Right atrium auricular region (tissue), 2 donors: ENCODE measurements at places on chromosomes 16 and 17.

- no peak for DNase-seq
Measured at GRCh38 chr17:48460052-48460451, 30.0 kb upstream of the SKAP1 start.

GRCh38 chr17:79087428-79088143 is 13.0 kb downstream of the ENGASE start:
- peak; percentile 68 for DNase-seq

DNA sequence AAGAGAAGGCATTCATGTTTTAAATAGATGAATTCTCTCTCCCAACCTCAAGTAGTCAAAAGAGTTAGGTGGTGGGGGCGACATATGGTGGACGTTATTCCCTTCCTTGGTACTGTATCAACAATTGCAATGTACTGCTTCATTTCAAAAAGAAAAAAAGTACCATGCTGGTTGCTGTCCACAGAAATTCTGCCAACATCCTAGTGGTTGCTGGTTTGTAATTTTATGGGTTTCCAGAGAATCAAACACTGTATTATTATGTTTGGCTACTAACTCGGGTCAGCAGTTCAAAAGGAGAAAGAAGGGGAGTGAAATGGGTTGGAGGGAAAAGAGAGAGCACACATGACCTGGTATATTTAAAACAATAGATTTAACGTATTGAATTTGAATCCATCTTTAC is 61.1 kb upstream of the KCNJ16 start:
- DNase-seq, result no peak

DNA sequence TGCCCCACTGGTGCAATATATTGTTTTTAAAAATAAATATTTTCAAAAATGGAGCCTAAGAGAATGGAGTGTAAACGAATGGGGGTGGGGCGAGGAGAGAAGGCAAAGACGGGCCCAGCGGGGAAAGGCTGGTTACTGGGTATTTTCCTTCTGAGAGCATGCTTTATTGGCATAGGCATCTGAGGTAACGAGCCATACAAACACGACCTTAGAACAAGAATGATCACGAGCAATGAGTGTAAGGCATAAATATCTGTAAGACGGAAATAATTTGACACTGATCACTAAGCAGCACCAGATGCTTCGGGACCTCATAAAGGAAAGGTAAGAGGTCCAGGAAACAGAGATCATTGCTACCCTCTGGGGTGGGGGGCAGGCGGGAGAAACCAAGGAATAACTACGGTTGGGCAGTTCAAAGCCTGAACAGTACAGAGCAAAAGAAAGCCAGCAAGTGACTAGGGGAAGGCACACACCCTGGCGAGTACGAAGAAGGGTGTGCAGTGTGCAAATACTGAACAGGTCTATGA is 959 bp downstream of the SSH2 start:
- no peak for DNase-seq

DNA sequence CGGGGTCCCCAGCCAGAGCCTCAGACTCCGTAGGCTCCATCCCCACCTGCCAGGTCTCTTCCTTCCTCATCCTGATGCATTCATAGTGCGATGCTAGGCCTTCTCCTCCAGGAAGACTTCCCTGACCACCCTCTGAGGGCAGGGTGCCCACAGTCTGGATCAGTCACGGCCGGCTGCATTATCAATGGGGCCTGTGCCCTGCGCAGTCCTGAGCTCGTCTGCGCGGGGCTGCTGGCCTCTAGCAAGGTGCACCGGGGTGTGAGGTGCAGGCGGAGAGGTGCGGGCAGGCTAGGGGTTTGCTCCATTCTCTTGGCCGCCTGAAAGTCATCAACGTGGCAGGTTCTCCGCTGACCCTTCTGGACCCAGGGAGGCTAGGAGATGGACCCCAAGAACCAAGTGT is 56.9 kb upstream of the ACSF3 start:
- DNase-seq, result no peak

DNA sequence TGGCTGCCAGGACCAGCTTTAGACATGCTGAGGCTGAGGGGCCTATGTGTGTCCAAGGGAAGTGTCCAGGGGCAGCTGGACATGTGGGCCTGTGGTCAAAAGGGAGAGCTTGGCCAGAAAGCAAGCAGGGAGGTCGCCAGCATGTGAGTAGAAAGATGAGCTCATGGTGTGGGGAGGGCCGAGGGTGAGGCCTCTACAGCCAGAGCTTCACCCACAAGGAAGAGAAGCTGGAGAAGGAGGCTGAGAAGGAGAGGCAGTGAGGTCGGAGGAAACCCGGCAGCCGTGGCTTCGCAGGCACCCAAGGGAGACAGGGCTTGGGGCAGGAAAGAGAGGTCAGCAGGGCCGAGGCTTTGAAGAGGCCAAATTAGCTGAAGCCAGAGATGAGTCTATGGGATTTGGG is 4.0 kb upstream of the HSD11B2 start:
- no peak for DNase-seq

DNA sequence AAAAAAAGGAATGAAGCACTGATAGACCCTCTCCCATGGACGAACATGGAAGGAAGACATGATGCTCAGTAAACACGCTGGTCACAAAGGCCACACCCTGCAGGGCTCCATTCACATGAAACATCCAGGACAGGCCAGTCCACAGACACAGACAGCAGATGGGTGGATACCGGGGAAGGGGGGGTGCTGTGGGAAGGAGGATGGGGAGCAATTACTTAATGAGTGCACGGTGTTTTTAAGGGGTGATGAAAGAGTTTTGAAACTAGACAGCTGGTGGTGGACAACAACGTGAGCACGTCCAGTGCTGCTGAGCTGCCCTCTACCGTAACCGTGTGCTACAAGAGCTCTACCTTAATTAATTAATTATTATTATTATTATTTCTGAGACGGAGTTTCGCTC is 6.0 kb upstream of the SLC16A3 start:
- DNase-seq, result no peak

DNA sequence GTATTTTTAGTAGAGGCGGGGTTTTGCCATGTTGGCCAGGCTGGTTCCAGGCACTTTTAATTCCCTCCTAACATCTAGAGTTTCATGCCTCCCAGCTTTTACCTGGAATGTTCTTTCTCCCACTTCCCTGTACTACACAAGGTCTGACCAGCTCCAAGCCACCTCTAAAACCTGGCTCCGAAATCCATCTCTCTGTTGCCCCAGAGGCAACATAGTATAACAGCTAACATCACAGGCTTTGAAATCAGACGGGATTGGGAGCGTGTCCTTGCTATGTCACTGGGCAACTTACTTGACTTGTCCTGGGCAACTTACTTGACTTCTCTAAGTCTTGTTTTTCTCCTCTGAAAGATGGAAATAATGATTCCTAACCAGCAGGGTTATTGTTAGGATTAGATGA is 15.1 kb downstream of the UNC45B start:
- DNase-seq, result no peak

GRCh38 chr17:63775420-63775819 is 1.4 kb downstream of the DDX42 start:
- DNase-seq, result no peak

- no peak for DNase-seq
Measured at GRCh38 chr16:20353379-20353778, 864 bp upstream of the UMOD start.

- DNase-seq, result no peak
Measured at GRCh38 chr17:49494986-49495841, at the start of gene NGFR. Gene NGFR, plus strand, starts transcription at chr17:49495293. Its CDS starts 125 bp downstream, at chr17:49495418.

DNA sequence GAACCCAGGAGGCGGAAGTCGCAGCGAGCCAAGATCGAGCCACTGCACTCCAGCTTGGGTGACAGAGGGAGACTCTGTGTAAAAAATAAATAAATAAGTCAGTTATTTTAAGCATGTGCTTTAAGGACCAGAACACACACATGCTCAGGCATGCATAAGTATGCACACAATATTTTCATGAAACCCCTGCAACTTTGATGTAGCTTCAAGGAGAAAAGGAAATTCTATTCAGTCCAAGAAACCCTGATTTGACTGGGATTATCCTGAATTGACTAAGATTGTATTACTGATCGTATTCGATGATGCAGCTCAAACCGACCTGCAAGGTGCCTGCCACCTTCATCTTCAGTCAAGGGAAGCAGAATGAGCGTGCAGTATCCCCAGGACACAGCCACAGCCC is 841 bp downstream of the TEKT5 start:
- DNase-seq, result no peak

DNA sequence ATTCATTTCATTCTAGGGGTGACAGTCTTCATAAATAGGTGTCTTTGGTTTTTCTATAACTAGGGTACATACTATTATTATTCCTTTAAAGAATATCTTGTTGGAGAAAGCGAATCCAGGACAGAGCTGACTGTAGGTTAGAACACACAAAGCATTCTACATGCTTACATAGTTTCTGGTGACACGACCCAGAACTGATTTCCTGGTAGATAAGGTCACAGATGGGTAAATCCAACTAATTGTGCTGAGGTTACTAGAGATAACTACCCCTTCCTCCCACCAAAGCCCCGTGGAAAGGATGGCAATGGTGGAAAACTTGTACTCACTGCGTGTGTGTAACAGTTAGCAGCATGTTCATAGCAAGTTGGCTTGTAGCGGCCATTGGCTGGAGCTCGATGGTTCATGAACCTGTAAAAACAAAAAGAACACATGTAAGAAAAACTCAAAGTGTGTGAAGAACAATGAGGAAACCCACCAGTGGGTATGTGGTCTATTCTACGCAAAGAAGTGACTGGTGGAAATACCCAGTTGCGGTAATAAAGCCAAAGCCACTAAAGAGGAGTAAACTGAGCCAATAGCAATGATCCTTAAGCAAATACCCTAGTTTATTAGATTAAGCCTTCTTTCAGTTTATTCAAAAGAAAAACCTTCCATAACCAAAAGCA is 7.7 kb downstream of the MMD start:
- DNase-seq, result no peak

DNA sequence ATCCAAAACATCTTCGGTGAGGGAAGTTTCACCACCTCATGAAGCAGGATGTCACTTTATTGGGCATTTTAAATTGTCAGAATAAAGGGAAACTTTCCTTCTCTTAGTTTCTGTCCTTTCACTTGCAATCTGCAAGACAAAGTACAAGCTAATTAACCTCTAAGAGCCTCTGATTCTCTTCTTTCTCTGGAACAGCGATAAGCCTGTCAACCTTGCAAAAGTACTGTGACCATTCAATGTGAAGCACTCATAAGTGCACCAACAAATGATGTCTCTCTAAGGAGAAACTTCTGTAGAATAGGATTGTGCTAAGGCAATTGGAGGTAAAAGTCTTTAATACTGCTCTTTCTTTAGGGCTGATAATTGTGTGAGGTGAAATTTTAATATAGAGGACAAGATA is 1622.3 kb downstream of the CDH8 start:
- no peak for DNase-seq

GRCh38 chr16:66304151-66304550 is 62.3 kb upstream of the CDH5 start:
- no peak for DNase-seq

GRCh38 chr16:88773812-88774291 is 11.2 kb downstream of the PIEZO1 start:
- peak; percentile 84 for DNase-seq

- DNase-seq, result no peak
Measured at GRCh38 chr16:83453977-83454376, 353.8 kb upstream of the HSBP1 start.

DNA sequence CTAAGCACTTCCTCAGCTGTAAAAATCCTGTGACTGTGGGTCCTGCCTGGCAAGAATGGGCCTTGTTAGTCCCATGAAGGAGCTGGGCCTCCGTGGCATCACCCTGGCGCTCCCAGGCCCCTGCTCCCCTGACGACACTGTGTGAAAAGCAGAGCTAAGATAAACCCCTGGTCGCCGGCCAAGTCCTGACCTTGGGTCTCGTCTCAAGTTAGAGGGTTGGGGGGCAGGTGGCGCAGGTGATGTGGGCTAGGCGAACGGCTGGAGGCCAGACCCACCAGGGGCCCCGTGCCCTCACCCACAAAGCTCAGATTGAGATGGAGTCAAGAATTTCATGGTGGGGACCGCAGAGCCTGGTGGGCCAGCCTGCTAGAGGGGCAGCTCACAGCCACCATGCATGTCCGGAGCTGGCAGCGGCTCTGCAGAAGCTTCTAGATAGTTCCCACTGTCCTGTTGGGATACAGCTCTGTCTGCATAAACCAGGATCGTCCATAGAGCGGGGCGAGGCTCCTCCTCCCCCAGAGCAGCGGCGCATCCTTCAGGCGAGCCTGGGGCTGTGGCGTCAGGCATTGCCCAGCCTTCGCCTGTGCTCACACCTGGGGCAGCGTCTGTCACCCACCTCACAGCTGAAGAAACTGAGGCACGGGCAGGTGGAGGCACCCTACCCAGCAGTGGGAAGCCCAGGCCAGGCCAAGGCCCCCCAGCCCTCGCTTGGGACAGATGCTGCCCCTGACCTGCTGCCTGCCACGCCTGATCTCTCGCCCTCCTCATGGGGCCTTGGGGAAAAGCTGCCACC is 12.0 kb downstream of the CYBC1 start:
- DNase-seq, result no peak

DNA sequence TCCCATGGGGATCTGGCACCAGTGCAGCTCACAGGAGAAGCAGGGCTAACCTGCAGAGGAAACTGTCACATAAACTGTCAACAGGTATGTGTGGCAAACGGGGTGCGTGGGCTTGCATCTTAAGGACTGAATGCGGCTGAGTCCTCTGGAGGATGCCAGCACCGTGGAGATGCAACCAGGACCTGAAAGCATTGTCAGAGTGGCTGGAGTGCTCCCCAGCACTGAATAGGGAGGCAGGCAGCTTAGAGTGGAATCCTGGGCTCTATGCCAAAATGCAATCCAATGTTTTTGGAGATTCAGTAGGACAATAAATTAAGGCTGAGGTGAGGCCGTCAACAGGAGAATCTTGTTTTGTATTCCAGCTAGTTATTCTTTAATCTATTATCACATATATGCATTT is 21.3 kb upstream of the SALL1 start:
- no peak for DNase-seq

DNA sequence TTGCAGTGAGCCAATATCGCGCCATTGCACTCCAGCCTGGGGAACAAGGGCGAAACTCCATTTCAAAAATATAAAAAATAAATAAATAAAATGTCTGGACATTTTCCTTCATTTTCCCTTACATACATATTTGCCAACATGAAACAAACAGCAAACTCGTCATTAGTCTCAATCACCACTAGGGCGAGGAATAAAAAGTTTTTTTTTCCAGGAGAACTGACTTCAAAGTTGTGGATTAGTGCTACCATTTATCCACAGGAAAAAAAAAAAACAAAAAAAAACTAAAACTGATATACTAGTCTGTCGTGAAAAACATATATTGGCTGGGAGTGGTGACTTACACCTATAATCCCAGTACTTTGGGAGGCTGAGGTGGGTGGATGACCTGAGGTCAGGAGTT is 77.0 kb upstream of the MTMR4 start:
- DNase-seq, result no peak

DNA sequence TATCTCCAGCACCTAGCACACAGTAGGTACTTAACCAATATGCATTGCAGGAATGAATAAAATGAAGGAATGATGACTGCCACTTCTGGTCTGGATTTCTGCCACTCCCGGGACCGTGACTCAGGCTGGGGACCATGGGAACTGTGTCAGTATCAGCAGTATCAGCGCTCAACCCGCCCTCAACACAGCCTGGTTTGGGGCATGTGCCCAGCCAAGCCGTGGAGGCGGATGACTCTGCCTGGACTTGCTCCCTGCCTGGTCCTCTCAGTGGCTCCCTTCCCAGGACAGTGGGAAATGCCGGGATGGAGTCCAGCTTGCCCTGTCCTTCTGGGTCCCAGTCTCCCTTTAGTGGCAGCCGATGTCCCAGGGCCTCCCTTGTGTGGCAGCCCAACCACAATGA is 55.1 kb downstream of the SRCIN1 start:
- DNase-seq, result peak; percentile 61
